ENCODE measurements at places on chromosomes 4 and X.

DNA sequence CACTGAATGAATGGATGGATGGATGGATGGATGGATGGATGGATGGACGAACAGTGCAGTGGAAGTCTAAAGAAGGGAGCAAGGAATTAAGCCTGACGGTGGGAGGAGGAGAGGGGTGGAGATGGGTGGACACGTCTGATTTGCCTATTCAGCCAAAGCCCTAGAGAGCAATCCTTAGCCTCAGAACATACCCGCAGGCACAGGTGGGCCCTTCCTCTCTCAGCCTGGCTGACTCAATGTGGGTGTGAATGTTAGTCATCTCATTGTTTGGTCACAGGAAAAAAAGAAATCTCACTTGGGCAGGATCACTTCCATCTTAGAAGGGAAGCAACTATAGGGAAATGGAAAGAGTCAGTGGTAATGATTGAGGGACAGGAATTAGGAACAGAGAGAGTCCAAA lies 165.9 kb downstream of the PJA1 start:
- no peak for DNase-seq

DNA sequence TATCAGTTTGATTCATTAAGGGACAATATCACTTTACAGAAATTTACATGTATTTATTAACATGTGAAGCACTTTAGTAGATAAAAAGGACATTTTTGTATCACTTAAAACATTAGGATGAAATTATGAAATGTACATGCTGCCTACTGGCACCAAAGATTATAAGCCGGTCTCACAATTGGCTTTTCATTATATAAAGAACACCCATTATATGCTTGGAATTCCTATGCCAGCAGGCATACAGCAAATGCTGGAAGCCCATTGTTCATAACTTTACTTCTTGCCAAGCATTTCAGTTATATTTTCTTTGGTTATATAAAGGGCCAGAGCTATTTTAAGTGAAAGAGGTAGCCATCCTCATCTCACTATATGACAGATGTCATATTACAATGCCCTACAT lies 145.9 kb downstream of the DMD start:
- no peak for DNase-seq

- DNase-seq: no peak
Measured at GRCh38 chr4:132396636-132397035, 752.5 kb upstream of the PCDH10 start.

DNA sequence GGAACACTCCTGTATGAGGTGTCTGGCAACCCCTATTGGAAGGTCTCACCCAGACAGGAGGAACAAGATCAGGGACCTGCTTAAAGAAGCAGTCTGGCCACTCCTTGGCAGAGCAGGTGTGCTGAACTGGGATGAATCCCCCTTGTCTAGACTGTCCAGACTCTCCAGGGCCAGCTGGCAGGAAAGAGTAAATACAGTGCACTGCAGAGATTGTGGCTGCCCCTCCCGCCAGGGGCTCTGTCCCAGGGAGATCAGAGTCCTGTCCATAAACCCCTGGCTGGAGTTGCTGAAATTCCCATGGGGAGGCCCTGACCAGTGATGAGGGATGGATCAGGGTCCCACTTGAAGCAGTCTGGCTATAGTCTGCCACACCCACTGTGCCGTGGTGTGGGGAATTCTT lies 17.7 kb downstream of the STPG2 start:
- no peak for DNase-seq

- no peak for DNase-seq
Measured at GRCh38 chr4:184583738-184584502, 65.3 kb downstream of the CASP3 start.

GRCh38 chr4:71472946-71473345 lies 134.1 kb downstream of the SLC4A4 start:
- DNase-seq: no peak

- DNase-seq: no peak
Measured at GRCh38 chrX:13258052-13258444, 61.8 kb downstream of the ATXN3L start.

DNA sequence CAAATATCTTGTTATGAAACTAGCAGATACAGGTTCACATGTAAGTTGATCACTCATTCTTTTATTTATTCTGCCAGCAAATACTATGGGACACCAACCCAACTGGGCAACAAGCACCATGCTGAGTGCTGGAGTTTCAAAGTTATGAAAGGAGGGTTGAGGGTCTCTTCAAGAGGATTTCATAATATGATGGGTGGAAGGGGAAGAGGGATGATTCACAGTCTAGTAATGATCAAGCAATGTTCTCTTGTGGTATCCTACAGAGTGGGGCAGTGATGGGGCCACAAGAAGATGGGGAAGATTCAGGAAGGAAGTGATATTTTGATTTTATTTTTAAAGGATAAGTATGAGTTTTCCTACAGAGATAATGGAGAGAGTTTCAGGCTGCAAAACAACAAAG lies 46.2 kb upstream of the TXK start:
- no peak for DNase-seq

DNA sequence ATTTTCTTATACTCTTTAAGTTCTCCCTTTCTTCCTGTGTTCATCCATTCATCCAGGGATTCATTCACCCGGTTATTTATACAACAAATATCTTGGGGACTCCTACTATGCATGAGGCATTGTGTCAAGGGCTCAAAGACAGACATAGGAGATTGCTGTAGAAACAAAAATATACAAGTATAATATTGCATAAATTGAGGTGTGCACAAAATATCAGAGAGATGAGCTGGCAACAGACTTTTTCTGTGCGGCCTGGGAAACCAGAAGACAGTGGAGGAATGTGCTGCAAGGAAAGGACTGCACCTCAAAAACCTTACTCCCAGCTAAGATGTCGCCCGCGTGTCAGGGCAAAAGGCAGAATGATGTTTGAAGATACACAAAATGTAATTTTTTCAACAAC lies 9.6 kb downstream of the OTOP1 start:
- no peak for DNase-seq

- no peak for DNase-seq
Measured at GRCh38 chrX:107610667-107611066, 17.6 kb upstream of the PRPS1 start.

DNA sequence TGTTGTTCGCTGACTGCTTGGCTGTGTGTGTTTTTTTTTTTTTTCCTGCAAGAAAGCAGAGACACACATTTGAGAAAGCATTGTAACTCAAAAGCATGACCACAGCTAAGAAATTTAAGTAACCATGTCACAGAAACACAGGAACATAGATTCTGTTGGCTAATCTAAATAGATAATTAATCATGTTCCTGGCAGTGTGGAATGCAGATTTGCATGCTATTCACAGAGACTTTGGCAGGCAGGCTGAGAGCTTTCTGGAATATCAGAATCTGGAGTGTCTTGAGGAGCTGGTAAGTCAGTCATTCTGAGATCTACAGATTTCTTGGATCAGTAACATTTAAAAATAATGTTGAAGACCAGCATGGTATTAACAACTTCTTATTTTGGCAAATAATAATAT lies 33.2 kb upstream of the SMS start:
- DNase-seq: no peak

- DNase-seq: no peak
Measured at GRCh38 chrX:110259117-110259516, 58.8 kb downstream of the AMMECR1 start.

- DNase-seq: no peak
Measured at GRCh38 chr4:186727169-186727976, 3.7 kb upstream of the FAT1 start.

All from stimulated activated CD8-positive, alpha-beta memory T cell treated with anti-CD3 and anti-CD28 coated beads, Interleukin-7, amount 100 ng/mL, for 1 hour (primary cell).